Stimulated activated CD4-positive, alpha-beta T cell treated with anti-CD3 and anti-CD28 coated beads, Interleukin-4, amount 100 ng/mL, for 24 hours (primary cell): ENCODE measurements at places on chromosomes 13 and 19.

GRCh38 chr13:19586904-19587634 is 25.7 kb upstream of the TPTE2 start:
- peak; percentile 80 for DNase-seq

DNA sequence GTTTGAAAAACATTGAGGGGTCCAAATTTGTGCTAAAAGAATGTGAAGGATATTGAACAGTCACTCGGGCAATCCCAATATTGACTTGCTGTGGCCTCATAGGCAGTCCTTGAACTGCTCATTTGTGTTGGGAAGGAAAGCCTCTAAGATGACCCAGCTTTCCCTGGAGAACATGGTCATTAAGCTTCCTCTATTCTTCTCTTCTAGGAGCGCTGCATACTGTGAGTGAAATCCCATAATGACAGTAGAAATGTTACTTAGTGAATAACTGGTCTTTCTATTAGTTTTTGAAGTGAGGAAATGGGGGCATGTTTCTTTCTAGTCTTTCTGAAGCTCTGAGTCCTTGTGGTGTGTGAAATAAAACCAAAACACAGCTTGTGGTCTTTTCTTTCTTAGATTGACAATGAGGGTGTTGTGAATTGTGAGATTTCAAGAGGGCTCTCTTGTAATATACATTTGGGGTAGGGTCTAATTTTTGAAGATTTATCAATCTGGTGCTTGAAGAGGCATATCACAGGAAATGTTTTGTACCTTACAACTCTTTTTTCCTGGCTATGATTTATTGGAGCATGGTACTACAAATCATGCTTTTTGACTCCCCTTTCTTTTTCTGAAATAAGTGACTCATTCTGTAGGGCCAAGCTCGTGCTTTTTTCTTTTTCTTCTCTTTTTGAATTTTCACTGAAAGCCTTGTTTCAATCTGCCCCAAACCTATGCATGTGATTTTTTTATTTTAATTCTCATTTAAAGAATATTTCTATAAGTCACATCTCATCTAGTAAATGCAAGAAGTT is 250.8 kb downstream of the OXGR1 start:
- DNase-seq = no peak

GRCh38 chr19:18478545-18479311 is 40.8 kb upstream of the ISYNA1 start:
- DNase-seq = peak; percentile 72

GRCh38 chr13:99351772-99352171 is 44.6 kb upstream of the GPR183 start:
- peak; percentile 54 for DNase-seq

DNA sequence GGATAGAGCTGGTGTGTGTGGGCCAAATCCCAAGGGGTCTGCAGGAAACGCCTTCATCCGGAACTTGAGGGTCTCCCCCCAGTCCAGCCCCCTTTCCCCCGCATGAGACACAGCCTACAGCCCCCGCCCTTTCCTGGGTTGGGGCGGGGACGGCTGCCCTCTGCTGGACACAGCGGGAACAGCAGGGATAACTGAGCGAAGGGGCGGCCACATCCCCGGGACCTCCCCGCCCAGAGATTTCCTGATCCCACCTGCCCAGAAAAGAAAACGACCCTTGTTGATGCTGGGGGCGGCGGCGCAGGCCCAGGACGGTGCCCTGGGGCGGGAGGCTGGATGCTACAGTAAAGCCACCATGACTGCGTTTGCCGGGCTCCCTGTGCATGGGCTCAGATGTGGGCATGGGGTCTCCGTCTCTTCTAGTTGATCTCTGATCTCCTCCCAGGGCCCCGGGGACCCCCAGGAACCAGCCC is 14.2 kb downstream of the ONECUT3 start:
- peak; percentile 60 for DNase-seq

- no peak for DNase-seq
Observed at GRCh38 chr13:111971891-111972780, 94.8 kb upstream of the SOX1 start.
